ENCODE measurements at places on chromosomes 6 and 20.

GRCh38 chr6:2920671-2921112 is 17.6 kb upstream of the SERPINB9 start:
- DNase-seq = no peak

- no peak for DNase-seq
Observed at GRCh38 chr6:107620732-107621131, 130.8 kb downstream of the SOBP start.

DNA sequence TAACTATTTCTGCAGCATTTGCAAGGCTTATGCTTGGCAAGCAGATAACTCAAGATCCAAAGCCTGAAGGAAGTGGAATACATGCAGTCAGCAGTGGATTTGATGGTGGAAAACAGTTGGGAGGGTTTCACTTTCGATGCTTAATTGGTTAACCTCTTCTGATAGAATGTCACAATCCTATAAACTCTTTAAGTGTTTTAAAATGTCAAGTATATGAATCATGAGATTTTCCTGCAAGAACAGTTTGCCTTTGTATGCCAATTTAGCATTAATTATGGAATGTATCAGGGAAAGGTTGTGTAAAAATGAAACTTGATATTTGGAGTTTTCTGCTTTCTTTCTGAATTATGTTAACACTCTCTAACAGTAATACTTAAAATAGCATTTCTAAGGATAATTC is 36.6 kb downstream of the NKX2-4 start:
- DNase-seq = peak; percentile 15

GRCh38 chr20:44896583-44896982 is 11.1 kb downstream of the YWHAB start:
- peak; percentile 33 for DNase-seq

DNA sequence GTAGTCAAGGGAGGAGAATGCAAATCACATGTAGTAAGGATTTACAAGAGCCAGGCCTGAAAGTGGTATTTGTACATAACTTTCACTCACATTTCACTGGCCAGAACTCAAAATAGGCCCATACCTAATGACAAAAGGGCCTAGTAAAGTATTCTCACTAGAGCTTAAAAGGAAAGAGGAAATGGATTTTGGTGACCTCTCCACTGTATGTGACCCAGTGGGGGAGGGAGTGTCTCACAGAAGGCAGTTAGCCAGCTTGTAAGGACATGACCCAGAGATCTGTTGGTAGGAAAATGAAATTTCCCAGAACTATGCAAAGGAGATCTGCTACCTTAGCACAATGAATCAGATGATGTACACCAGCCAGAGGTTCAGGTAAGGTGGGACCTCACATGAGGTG is 124.4 kb downstream of the PTPRT start:
- no peak for DNase-seq

DNA sequence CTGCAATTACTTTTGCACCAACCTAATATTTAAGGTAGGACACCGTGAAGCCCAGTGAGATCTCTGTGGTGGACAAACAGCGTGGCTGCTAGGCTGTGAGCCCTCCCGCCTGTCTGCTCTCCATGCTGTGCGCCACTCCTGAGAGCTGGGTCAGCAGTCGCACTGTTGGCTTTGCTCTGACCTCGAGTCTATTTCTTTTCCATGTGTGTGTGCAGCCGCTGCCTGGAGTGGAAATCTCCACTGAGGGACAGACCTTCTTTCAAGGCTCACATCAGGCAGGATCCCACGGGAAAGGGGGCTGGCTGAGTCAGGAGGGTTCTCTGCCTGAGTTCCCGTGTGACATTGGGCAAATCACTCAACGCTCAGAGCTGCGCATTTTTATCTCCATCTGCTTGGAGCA is 27.1 kb downstream of the RIPOR3 start:
- DNase-seq = no peak

GRCh38 chr20:11912013-11912658 is 5.6 kb upstream of the BTBD3 start:
- DNase-seq = peak; percentile 47

DNA sequence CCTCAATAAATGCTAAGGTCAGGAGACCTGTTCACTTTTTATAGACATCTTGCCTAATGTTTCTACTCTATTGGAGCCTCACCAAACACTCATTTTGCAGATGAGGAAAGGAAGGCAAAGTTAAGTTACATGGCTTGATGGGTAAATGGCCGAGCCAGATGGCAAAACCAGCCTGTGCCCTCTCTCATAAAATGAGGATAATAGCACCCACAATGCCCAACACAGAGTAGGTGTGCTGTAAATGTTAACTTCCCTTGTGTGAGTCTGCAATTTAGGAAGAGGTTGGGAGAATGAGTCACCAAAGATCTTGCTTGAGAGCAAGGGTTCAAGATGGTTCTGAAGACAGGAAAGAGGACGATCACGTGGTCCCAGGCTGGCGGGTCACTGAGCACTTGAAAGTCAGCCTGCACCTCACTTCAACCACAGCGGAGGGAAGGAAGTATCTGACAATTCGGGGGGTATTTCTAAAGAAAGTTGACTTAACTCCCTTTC is 3.3 kb downstream of the KCNK5 start:
- no peak for DNase-seq

- DNase-seq = no peak
Observed at GRCh38 chr20:57686931-57687652, 22.7 kb downstream of the PMEPA1 start.

DNA sequence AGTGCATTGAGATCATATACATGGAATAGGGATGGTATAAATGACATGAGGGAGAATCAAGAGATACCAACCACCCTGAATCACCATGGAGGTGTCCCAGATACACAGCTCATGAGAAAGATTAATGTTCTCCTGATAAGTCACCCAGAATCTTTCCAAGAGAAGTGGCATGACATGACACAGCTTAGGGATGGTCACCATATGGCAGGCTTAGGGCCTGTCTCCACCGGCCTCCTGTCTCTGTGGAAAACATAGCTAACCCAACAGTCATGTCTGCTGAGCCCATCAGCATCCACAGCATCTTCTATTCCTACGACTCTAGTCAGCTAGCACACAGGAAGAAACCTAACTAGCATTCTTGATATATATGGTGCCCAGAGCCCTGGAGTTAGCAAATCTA is 133.3 kb downstream of the IPCEF1 start:
- DNase-seq = no peak

- DNase-seq = no peak
Observed at GRCh38 chr6:158737710-158738615, 81.2 kb downstream of the EZR start.
